Esophagus squamous epithelium (tissue), 5 donors: ENCODE measurements at places on chromosomes 4 and X.

GRCh38 chrX:13153796-13154195, 109.4 kb upstream of the FAM9C start:
- no peak for DNase-seq

GRCh38 chr4:184475096-184475461, 729 bp upstream of the IRF2 start:
- DNase-seq = peak; percentile 7

DNA sequence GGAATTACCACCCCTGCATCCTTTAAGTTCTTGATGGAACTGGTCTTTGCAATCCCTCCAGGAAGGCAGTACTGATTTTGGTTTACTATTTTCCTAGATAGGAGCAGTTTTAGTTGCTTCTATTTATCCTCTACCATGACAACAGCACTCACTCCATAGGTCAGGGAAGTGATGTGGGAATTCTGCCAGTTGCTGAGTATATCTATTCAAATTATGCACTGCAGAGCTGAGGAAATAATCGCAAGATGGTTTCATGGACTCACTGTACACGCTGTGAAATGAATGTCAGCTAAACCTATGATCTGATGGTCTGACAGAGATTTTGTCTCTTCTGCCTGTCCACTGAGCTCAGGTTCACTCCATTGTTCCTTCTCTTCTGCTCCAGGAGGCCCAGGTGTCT, 135.8 kb downstream of the FAAH2 start:
- no peak for DNase-seq

- DNase-seq = no peak
Observed at GRCh38 chr4:144721994-144722393, 76.0 kb downstream of the HHIP start.

DNA sequence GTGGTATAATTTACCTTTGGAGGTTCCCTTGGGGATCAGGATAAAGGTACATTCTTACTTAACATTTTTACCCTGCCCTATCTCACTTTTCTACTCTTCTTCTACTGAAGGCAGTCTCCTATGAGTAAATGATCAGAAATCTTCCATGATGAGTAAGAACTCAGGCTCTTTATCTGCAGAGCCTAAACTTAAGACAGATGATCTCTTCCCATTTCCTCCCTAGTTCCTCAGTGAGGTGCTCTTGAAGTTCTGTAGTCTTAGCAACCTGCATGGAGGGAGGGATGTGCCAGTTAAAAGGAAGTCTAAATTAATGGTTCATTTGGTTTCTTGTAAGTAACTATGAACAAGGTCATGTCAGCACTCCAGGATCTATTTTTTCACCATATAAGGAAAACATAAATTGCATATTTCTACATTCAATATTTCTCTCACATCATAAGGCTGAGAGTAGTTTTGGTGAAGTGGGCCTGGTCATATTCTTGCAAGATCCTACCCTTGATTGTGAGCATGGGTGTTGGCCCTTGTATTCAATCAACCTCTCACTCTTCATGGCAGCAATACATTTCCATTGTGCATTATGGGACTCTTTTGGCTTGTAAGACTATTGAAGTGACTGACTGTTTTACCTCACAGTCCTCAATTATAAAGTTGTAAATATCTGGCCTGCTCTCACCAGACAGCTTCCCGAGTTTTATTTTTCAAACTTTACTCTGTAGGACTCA, 295.5 kb downstream of the SLC7A11 start:
- no peak for DNase-seq

DNA sequence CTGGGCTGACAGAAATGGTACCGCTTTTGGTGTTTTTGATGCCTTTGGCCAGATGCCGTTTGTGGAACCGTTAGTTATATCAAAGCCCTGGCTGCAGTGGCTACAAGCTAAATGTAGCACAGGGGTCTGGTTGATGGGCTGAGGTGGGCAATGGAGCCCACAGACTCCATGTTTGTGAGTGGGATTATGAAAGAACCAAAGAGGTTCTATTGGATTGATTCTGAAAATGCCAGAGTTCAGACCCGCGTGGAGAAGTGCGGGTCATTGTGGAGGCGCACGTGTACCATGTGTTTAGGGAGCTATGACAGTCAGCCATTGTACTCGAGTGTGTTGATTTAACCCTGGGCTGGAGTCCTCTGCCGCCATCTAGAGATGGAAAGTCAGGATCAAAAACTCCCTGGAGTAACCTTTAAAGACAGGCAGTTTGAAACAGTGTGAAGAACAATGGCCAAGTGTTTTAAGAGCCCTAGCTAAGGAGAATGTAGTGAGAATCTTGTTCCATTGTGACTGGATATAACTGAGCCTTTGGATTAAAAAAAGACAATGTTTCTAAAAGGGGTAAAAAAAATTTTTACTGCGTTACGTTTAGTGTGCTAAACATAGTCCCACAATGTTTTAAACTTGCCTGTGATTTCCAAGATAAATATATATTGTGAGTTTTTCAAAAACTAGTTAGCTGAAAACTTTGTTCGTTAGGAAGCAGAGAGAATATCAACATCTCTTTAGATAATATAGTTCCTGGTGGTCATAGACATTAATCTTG, 12.7 kb downstream of the ART3 start:
- DNase-seq = no peak

GRCh38 chrX:130100180-130100579, 10.1 kb downstream of the ELF4 start:
- no peak for DNase-seq

DNA sequence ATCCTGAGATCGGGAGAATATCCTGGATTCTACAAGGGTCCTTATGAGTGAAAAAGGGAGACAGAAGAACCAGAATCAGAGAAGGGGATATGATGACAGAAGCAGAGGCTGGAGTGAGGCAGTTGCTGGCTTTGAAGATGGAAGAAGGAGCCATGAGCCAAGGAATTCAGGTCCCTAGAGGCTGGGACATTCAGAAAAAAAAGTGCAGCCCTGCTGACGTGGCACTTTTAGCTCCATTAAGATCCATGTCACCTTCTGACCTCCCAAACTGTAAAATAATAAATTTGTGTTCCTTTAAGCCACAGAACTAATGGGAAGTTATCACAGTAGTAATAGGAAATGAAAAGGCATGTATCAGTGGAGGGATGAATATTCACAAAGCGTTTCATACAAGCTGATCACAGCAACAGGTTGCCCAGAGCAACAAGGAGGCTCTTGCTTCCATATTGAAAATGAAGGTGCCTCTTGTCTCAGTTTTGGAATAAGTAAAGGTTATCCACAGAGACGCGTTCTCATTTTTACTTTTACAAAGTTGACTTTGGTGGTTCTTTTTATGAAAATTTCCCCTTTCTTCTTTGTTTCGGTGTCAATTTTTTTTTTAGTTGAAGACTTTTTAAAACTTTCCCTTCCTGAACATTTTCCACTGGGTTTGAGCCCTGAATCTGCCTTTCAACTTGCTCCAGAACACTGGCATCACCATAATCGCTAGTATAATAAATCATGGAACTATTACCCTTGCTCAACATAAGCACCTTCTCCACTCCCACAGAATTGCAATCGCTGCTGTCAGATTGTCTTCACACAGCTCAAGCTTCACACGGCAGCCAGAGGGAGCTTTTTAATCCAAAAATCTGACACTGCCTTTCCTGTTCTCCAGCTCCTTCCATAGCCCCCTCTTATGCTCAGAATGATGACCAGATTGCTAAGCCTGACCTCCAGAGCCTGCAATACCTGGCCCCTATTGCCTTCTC, 127.6 kb upstream of the RBPJ start:
- DNase-seq = no peak

DNA sequence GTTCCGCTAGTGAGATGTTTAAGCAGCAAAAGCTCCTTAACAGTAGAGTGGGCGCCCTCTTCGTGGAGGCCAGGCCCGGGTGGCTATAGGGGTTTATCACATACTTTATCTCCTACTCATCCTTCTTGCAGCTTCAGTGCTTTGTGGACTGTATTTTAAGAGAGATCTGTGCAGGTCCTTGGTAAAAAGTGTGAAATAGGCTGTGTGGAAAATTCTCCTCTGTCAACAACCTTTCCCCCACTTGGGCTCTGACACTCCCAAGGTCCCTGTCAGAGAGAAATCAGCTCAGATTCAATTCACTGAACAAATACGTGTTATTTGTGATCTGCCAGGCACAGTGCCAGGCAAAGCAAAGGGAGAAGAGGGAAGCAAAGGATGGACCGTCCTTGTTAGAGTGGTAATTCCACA, 214.3 kb upstream of the PPARGC1A start:
- no peak for DNase-seq

- no peak for DNase-seq
Observed at GRCh38 chrX:3521396-3521795, 174.9 kb upstream of the MXRA5 start.

DNA sequence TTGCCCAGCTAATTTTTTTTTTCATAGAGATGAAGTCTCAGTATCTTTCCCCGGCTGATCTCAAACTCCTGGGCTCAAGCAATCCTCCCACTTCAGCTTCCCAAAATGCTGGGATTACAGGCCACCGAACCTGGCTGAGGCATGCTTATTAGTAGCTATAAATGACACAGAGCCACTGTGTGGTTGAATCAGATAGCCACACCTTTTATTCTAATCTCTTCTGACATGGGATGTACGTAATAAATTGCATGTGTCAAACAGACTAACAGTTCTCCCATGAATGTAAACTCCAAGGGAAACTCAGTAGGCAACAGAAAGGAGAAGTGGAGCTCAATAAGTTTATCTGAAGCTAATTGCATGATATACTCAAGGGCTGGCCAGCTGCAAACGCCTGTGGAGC, 139.8 kb upstream of the VCX3A start:
- no peak for DNase-seq

DNA sequence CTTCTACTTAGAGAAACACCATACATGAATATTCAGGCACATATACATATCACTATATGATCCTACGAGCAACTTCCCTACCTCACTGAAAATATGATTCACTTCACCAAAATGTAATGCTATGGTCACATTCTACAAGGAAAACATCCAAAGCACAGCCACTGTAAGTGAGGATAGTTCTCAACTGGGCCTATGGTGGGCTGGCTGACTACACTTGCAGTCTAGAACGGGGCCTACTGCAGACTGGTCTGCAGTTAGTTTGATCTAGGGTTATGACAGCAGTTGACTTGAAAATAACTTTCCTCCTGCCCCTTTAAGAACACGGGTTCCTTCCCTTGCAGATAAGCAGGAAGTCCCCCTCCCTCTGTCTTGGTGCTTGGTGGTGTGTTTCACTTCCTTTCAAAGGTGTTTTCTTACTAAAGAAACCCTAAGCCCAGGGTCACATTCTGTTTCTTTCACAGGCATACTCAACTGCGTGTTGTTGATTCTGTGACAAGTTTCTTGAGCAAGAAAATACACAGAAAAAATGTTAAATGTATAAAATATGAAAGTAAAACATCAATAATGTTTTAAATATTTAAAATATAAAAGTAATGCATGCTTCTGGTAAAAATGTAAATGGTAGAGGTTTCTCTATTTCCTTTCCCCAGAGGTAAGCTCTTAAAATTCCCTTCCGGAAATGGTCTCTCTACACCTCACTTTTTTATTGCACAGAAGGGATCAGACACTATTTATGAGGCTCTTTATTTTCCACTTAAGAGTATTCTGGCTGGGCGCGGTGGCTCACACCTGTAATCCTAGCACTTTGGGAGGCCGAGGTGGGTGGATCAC, 18.0 kb upstream of the TMSB4X start:
- no peak for DNase-seq

DNA sequence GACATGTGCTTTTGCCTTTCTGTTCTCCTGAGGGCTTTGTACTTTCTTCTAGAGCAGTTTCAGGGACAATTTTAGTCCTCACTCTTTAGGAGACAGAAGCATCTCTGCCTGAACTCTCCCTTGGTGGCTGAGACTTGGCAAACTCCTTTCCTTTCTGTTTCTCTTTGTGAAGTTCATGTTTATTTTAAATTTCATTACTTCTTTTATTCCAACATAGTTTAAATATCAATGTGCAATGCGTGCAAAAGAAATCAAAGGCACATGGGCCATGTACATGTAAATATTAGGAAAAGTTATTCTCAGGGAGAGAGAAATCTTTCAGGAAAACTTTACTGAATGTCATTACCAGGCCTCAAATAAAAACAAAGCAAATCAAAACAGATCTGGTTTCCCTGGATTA, 177.6 kb downstream of the RNF150 start:
- DNase-seq = no peak

DNA sequence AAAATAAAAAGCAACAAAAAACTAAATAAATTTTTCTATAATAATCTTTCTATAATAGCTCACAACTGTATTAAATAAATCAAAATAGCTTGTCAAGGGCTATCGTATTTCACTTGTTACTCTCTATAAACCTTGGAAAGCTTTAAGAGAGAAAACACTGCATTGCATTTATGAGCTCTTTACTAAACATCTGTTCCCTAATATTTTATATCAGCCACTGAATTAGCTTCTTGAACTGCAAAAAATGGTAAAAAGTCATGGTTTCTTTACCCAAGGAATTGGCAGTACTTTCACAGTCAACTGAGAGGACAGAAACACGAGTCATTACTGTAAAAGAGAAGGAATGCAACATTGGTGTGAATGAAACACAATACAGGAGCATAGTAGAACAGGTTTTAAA, 671.2 kb downstream of the PCDH18 start:
- no peak for DNase-seq

DNA sequence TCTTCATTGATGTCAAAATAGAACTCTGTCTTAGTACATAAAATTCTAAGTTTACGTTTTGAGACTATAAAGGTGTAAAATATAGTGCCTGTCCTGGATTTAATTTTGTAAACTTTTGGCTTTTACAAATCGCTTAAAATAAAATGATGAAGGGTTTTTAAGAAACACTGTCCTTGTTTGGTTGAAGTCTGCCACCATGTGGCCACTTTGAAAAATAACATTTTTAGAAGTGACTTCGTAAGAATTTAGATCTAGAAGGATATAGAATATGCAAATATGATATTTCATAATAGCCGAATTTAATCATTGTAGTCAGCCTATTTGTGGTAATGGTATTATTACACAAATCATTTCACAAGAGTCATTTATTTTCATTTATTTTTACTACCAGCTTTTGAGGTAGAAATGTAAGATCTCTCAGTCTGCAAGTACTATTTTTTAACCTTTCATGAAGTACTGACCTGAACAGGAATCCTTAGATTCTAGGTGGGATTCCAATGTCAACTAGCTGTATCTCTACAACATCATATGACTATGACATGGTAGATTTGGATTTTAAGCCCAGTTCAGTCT, 31.0 kb upstream of the FAT4 start:
- no peak for DNase-seq

- DNase-seq = no peak
Observed at GRCh38 chr4:48079972-48080391, 54.1 kb downstream of the TXK start.

DNA sequence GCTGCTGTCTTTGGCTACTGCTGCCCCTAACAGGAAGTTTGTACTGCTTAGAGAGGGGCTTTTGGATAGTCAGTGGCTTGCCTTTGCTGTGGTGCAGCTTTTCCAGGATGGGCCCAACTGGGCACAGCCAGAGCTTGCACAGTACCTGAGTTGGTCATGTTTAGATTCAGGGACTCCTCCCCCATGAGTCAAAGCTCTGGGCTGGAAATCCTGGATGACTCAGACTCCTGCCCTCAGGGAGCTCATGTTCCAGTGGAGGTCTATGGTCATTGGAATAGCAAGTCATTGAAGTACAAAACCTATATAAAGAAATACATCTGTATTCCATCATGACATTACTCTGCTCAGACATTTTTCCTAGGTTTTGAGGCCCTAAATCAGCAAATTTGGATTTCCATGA, 66.7 kb upstream of the PJA1 start:
- DNase-seq = no peak

- no peak for DNase-seq
Observed at GRCh38 chrX:2183193-2183725, 317.5 kb downstream of the DHRSX start.
